ENCODE measurements at places on chromosomes 3 and 15.

DNA sequence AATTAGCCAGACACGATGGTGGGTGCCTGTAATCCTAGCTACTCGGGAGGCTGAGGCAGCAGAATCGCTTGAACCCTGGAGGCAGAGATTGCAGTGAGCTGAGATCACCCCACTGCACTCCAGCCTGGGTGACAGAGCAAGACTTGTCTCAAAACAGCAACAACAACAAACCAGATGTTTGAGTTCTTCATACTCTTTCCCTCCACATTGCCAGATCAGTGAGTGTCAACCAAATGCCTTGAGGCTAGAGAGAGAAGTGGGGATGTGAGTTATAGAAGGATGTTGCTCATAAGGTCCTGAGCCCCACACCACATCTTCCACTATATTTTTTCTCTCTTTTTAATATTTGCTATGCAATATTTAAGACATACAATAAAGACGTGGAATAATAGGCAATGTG lies 19.8 kb downstream of the MAPKBP1 start:
- no peak for DNase-seq

GRCh38 chr3:187369089-187369447 lies 883 bp downstream of the RTP4 start:
- DNase-seq = peak; percentile 26

DNA sequence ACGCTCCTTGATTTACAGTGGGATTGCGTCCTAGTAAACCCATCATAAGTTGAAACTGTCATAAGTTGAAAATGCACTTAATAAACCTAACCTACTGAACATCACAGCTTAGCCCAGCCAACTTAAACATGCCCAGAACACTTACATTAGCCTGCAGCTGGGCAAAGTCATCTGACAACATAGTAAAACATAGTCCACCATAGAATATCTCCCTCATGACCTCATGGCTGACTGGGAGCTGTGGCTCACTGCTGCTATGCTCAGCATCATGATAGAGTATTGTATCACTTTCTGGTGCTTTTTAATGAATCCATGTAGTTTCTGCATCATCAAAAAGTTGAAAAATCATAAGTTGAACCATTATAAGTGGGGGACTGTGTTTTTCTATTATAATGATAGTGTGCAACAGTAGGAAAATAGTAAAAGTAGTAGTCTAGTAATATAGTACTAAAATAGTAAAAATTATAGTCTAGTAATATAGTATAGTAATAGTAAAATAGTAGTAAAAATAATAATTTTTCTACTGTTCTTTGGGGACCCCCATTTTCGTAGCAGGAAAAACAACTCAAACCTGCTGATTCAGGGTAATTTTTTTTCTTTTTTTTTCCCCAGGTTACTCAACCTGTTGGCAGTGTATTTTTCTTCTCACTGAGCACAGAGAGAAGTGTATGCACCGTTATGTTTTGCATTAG lies 233.5 kb downstream of the MYRIP start:
- DNase-seq = no peak

GRCh38 chr3:24530471-24530870 lies 35.8 kb upstream of the THRB start:
- DNase-seq = no peak

GRCh38 chr3:143538577-143538981 lies 309.7 kb downstream of the SLC9A9 start:
- DNase-seq = no peak

- DNase-seq = no peak
These were observed 37.3 kb downstream of the DZIP1L start for GRCh38 chr3:138078096-138078495.

DNA sequence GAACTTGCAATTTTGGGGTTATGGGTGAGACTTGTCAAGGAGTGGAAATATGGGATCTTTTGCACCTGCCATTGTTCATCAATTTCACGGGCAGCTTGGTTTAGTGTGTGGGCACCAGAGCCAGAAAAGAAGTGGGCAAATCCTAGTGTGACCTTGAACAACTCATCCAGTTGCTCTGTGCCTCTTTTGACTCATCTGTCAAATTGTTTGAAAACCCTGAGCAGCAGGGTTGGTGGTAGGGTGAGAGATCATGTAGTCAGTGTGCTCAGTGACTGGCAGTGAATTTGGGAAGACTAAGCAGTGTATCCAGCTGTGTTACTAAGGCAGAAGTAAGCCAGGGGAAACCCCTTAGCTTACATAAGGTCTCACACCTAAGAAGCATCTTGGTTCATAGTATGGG lies 293.0 kb upstream of the TRIM42 start:
- no peak for DNase-seq

- no peak for DNase-seq
These were observed 215.6 kb downstream of the RPLP1 start for GRCh38 chr15:69668039-69668705.

GRCh38 chr3:44198284-44199269 lies 43.1 kb upstream of the TOPAZ1 start:
- DNase-seq = peak; percentile 82

- no peak for DNase-seq
These were observed 69.2 kb downstream of the RORA start for GRCh38 chr15:61159901-61160300.

DNA sequence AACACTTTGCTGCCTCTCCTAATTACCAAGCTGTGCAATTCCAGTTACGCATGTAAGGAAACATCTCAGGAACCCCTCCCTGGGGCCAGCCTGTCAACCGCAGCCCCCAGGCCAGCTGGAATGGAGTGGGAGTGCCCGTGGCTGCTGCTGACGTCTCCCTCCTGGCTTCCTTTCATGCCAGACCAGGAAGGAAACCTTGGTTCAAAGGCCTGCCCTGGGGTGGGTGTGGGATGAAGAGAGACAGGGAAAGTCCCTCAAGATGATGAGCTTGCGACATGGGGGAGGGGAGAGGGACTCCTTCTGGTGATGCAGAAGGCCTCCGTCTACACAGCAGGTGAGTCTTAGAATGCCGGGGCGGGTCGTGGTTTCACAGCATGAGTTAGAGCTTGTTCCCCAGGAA lies 11.4 kb upstream of the CYP11A1 start:
- DNase-seq = no peak

DNA sequence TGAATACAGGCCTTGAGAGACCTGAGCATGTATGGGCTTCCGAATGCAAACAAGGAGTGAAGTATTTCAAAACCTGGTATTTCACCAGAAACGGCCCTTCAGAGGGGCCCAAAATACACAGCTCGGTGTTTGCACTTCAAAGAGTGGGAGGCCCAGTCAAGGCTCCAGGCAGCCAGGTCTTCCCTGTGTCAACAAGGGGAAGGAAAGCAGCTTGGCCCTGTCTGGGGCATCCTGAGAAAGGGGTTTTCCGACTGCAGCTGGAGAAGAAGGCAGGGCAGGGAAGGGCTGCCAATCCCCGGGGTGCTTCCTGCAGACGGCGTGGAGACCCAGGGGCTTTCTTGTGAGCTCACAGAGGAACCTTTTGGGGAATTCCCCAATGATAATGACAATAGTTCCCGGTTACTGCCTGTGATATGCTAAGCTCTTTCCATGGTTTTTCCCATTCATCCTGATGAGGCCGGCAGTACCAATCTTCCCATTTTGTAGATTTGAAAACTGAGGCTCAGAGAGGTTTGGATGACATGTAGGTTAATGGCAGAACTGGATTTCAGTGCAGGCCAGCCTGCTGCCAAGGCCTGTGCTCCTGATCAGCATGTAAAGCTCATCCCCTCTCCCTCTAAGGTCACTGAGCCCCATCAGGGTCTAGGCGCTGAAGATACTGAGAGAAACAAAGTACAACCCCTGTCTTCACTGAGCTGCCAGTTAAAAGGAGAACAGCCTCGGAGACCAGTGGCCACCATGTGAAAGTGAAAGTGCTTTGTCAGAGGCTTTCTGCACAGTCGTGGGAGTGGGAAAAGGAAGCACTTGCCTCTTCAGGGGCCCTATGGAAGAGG lies 43.0 kb upstream of the TLE3 start:
- DNase-seq = peak; percentile 36

DNA sequence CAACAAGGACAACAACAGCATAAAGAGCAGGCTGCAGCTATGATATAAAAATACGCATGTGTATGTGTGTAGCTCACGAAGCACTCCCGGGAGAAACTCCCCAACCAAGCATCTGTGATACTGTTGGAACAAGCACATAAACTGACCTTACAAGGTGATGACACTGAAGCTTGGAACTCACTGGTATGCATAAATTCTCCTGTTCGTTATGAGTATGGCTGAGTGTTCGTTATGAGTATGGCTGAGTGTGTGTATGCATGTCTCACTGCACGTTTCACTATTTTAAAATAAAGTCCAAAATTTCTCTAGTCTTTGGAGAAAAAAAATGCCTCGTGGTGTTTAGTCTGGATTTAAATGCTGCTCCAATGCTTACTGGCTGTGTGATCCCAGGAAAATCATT lies 256.8 kb downstream of the RORA start:
- no peak for DNase-seq

DNA sequence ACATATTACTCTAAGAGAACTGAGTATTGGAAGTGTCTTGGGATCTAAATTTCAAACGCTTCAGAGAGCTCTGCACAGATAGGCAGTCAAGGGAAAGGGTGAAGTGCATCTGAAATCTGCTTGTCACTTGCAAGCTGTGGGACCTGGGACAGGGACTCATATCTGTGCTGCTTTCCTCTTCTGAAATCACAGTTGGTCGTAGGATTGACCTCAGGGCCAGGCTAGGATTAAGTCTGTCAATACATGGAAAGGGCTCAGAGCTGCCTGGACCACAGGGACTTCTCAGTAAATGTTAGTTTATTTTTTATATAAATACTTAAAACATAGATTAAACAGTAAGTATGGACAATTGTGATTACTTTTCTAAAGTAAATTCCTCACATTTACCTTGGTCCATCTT lies 74.7 kb upstream of the CMTM7 start:
- DNase-seq = no peak

DNA sequence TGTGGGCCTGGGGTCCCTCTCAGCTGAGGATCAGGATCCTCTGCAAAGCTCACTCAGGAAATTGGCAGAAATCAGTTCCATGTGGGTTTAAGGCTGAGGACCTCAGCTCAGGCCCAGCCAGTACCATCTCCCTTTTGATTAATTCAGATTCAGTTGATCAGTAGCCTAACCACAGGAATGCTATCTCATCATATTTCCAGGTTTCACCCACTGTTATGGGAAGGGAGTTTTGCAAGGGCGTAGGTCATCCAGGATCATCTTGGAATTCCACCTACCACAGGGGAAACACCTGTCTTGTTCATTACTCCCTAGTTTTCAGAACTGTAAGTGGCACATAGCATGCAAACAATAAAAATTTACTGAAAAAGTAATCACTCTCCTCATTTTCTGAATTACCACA lies 399.5 kb upstream of the CNTN3 start:
- no peak for DNase-seq

- DNase-seq = no peak
These were observed 17.1 kb downstream of the CHST13 start for GRCh38 chr3:126540951-126541627.

GRCh38 chr3:179234199-179234598 lies 16.7 kb downstream of the KCNMB3 start:
- no peak for DNase-seq

GRCh38 chr3:150158943-150159625 lies 188.4 kb upstream of the PFN2 start:
- peak; percentile 34 for DNase-seq

DNA sequence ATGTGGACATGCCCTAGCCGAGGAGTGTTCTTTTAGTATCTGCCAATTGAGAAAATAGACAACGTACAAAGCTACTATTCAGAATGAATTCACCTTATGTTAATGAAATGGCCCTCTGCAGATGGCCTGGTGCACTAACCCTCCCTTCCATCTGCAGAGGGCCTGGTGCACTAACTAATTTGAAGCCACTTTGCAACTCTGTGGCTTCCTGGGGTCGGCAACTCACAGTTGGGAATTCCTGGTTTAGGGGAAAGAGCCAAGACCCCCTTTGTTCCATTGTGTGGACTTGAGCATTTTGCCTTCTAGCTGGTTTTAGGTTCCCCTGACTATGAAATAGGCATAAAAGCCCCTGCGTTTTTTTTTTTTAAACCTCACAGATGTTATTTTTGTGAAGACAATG lies 204.3 kb upstream of the UBE3A start:
- no peak for DNase-seq

GRCh38 chr3:157810924-157811718 lies 295.1 kb downstream of the SHOX2 start:
- DNase-seq = no peak
